ENCODE measurements at places on chromosomes 6 and 20.

DNA sequence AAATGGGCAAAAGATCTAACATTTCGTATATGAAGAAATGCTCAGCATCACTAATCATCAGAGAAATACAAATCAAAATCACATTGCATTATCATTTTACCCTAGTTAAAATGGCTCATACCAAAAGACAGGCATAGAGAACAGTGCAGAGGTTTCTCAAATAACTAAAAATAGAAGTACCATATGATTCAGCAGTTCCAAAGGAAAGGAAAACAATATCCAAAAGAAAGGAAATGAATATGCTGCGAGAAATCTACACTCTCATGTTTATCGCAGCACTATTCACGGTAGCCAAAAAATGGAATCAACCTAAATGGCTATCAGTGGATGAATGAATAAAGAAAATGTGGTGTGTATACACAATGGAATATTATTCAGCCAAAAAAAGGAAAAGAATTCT lies 63.5 kb downstream of the VTA1 start:
- no peak for DNase-seq

- DNase-seq, result no peak
These were observed 105.3 kb upstream of the CDYL start for GRCh38 chr6:4670824-4671409.

GRCh38 chr6:158481690-158482473 lies 78.0 kb upstream of the TMEM181 start:
- DNase-seq, result no peak

DNA sequence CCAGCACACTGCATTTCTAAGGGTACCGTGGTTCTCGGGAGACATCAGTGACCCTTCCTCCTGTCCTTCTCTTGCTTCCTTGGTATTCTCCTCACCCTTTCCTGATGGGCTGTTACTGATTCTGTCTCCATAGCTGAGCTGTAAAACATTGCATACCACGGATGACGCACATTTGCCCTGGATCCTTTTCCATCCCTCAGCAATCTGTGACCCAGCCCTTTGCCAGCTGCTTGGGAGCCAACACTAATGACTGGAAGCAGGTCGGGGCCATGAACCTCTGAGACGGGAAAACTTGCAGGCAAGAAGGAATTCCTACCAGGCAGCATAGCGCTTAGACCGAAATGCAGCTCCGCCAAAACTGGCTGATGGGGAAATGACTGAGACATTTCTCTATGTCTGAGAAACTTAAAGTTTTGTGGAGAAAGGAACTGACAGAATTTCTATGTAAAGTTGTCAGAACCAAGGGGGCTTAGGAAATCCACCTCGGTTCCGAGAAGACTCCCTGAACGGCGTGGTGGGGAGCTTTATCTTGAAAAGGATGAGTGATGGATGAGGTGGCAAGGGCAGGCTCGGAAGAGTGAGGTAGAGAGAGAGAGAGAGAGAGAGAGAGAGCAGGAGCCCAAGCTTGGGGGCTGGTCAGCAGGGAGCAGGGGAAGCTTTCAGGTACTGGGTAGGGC lies 19.2 kb downstream of the TUBB2B start:
- no peak for DNase-seq

DNA sequence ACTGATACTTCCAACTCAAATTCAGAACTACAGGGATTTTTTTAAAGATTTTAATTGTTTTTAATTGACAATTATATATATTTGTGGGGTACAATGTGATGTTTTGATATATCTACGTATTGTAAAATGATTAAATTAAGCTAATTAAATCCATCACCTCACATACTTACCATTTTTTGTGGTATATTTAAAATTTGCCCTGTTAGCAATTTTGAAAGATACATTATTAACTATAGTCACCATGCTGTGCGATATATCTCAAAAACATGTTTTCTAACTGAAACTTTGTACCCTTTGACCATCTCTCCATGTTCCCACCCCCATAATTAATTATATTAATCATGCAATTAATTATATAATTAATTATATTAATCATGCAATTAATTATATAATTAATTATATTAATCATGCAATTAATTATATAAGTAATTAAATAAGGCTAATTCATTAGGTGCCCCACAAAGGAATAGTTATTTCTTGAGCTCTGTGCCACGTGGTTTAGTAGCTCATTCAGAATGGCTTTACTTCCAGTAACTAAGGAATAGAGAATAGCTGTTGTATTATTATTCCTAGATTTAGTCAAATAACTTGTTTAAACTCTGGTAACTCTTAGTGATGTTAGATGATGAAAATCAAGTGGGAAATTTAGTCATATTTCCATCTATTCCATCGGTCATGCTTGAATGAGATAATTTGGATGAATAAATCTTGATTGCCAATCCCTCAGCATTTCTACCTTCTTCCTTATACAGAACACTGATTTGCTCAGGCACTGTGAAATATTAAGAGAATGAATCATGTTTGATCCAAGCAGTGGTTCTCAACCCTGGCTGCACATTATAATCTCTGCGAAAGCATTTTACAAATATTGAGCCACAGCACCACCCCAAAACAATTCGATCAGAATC lies 25.1 kb downstream of the LOC128125822 start:
- no peak for DNase-seq

DNA sequence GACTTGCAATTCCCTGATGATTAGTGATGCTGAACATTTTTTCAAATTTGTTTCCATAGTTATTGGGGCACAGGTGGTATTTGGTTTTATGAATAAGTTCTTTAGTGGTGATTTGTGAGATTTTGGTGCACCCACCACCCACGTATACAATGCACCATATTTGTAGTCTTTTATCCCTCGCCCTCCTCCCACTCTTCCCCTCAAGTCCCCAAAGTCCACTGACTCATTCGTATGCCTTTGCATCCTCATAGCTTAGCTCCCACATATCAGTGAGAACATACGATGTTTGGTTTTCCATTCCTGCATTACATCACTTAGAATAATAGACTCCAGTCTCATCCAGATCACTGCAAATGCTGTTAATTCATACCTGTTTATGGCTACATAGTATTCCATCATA lies 167.3 kb downstream of the MYLK4 start:
- DNase-seq, result no peak

DNA sequence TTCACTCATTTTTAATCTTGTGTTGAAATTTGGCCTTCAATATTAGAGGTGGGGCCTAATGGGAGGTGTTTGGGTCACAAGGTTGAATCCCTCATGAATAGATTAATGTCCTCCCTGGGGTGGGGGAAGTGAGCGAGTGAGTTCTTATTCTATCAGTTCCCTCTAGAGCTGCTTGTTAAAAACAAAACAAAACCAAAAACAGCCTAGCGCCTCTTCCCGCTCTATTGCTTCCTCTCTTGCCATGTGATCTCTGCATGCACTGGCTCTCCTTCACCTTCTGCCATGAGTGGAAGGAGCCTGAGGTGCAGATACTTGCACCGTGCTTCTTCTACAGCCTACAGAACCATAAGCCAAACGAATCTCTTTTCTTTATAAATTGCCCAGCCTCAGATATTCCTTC lies 89.6 kb upstream of the SLC35F1 start:
- no peak for DNase-seq

DNA sequence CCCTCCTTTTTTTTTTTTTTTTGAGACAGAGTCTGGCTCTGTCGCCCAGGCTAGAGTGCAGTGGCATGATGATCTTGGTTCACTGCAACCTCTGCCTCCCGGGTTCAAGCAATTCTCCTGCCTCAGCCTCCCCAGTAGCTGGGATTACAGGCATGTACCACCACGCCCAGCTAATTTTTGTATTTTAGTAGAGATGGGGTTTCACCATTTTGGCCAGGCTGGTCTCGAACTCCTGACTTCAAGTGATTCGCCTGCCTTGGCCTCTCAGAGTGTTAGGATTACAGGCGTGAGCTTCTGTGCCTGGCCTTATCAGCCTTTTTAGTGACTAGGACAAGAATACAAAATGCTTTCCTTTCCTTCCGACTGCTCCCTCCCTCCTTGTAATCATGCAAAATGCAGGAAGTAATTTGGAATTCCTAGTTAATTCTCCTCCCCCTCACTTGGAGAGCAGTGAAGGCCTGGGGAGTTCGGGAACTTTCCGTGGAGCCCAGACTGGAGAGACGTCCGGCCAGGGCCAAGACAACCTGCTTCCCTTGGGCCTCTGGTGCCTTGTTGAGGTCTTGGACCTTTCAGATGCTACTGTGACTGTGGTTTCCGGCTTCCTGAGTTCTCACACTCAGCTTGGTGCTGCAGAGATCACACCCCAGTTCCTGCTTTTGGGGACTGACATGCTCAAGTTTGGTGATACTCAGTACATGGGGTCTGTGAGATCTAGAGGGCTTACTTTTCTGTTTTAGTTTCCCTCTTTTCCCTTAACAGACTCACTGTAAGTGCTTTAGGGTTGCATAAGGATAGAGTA lies 3.9 kb upstream of the PHF20 start:
- DNase-seq, result peak; percentile 72

DNA sequence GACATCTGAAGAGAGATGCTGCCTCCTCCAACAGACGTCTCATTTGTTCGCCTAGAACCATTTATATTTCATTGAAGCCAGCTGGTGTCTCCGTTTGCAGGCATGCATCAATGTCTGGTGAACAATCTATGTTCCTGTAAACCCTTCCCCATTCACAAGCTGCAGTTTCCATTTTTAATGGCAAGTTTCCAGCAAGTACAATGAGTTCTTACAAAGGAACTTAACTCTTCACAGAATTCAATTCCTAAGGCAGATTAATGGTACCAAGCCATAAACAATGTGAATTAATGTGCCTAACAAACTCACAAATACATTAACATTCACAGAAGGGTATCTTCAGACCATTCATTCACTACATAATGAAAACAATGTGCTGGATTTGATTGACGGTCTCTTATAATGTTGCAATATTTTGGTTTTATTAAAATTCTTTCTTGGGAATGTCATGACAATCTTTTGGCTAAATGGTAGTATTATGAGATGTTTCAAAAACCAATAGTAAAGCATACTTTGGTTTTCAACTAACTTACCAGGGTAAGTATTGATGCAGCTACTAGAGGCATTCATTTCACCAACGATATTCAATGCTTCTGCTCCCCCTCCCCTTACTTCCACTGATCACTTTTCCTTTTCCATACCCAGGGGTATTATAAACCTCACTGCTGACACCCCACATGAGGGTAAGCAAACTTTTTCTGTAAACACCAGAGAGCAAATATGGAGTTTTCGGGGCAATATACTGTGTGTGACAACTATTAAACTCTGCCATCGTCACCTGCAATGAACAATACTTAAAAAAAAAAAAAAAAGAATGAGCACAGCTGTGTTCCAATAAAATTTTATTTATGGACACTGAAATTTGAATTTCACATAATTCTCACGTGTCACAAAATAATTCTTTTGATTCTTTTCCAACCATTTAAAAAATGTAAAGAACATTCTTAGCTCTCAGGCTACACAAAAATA lies 4.2 kb downstream of the AKIRIN2 start:
- DNase-seq, result no peak

GRCh38 chr20:44776980-44777379 lies 31.3 kb downstream of the KCNK15 start:
- peak; percentile 36 for DNase-seq

DNA sequence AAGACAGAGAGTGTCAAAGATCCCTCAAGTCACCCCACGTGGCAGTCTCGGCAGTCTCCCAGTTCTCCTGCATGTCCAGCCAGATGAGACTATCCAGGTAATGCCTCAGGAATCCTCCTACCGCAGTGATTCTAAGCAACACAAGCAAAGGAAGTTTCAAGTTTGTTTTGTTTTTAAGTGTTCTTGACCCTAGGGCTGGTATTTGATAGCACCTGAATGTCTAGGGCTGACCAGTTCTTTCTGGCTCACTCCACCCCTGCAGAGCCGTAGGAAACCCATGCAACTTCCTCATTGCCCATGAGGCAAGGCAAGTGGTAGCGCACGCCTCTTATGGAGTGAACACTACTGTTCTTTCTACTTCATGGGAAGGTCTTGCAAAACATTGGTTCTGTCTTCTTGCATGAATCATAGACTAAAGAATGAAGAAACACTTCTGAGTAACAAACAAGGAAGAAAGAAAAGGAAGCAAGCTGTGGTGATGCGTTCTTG lies 24.8 kb upstream of the FOXQ1 start:
- no peak for DNase-seq

- no peak for DNase-seq
These were observed 11.5 kb downstream of the FILIP1 start for GRCh38 chr6:75481936-75482593.

GRCh38 chr6:142530566-142530965 lies 228.8 kb downstream of the ADGRG6 start:
- DNase-seq, result no peak

DNA sequence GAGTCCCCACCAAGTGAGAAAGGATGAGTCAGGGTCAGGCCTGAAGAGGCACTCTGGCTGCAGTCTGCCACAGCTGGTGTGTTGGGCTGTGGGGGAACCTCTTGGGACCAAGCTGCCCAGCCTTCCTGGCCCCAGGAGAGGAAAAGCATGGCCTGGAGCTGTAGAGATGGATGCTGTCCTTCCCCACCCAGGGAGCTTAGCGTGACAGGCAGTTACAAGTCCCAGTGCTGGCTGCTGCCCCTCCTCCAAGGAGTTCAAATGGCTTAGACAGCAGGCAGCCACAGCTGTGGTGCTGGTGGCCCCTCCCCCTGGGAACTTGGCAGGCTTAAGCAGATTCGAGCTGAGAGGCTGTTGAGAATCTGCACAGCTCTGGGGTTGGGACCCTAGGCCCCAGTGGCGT lies 253.2 kb downstream of the PLCB1 start:
- DNase-seq, result no peak

GRCh38 chr20:57315083-57315975 lies 14.3 kb upstream of the SPO11 start:
- no peak for DNase-seq

DNA sequence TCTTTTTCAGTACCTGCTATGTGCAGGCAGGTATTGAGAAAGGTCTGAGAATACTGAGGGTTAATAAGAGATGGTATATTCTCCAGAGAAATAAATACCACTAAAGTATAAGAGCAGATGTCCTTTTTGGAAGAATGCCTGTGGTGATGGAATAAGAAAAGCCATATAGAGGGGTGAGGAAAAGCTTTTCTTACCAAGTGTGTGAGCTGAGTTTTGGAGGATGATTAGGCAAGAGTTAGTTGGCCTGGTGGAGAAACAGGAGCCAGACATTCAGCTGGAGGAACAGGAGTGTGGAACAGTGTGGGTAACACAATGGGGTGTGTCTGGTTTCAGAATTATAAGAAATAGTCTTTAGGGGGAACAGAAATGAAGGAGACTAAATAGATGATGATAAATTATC lies 19.9 kb downstream of the ZNF451 start:
- no peak for DNase-seq

DNA sequence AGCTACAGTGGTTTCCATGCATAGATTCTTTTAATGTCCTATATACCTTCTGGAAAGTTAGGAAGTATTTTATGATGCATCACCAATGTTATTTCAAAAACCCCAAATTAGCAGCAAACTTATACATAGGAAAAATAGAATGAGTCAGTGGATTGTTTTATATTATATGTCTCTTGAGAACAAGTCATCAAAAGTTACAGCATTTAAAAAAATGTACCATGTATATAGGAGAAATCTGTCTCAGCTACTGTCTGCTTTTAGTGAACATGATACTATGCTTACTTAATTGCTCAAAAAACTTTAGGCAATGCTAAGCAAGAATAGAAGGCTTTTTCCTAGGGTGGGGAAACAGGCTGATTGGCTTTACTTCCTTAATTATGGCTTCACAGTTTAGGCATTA lies 365.3 kb downstream of the SAMD5 start:
- DNase-seq, result no peak
